Activated naive CD8-positive, alpha-beta T cell treated with anti-CD3 and anti-CD28 coated beads for 36 hours (primary cell): ENCODE measurements at places on chromosomes 4 and X. TPM values are rescaled to one million over a fixed set of nuclear protein-coding genes. Genes with fewer than 3 reads are reported as not detected.

GRCh38 chr4:68299492-68300457 lies 50.1 kb downstream of the YTHDC1 start:
- DNase-seq, result no peak

GRCh38 chrX:26522501-26522900 lies 306.5 kb downstream of the MAGEB5 start:
- DNase-seq, result no peak

DNA sequence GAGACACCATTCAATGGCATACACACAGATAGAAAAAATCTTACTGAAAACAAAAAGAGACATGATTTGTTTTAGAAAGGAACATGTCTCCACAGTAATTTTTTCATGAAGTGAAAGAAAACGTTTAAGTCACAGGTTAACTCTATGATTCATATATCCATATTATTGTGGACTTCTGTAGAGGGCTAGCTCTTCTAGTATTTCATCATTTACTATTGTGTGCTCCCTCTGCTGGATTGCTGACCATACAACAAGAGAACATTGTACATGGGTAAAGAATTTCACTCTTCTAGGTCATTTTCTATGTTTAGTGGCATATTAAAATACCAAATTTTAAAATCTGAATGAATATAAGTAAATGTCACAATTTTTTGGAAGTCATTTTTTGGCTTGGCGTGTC lies 91.8 kb upstream of the POU3F4 start:
- DNase-seq, result no peak

DNA sequence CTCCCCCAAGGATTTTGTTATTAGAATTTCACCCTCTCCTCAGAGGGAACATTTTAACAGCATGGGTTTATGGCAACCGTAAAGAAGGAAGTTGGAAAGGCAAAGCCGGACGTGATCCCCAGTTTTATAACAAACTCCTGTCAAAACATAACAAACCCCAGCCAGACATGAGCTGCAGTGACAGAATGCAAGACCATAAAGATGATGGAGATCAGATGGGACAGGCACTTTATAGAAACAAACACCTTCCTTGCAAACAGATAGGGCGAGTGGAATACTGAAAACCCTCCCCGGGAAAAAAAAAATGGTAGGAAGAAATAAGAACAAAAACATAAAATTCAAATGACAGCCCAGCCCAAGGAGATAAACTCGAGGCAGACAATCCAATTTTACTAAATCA lies 281.4 kb downstream of the LDB2 start:
- DNase-seq, result no peak

- no peak for DNase-seq
Observed at GRCh38 chr4:152081024-152081423, 320.2 kb upstream of the GATB start.

Gene SHROOM4
- total RNA-seq, result not detected

DNA sequence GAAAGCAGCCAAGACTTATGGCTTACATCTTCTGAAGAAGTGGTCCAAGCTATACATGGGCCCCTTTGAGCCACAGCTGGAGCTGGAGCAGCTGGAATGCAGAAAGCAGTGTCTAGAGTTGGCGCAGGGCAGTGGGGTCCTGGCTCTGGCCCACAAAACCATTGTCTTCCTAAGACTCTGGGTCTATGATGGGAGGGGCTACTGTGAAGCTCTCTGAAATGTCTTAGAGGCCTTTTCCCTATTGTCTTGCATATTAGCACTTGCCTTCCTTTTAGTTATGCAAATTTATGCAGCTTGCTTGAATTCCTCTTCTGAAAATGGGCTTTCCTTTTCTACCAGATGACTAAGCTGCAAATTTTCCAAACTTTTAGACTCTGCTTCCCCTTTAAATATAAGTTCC lies 15.3 kb downstream of the NPY1R start:
- no peak for DNase-seq

DNA sequence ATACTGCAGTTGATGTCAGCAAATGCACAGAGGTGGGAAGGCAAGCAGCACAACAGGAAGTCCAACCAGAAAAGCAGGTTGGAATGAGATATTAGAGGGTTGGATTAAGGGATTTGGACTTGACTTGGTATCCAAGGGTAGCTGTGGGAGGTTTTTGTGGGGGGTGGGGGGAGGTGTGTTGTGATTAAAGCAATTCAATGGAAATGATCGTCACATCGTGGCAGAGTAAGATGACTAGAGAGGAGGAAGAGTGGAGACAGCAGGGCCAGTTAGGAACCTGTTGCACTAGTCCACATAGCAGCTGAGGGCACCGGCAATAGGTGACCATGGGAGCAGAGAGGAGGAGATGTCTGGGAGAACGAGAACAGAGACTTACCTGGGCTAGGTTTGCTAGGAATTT lies 2.4 kb downstream of the SLC25A43 start:
- DNase-seq, result no peak

DNA sequence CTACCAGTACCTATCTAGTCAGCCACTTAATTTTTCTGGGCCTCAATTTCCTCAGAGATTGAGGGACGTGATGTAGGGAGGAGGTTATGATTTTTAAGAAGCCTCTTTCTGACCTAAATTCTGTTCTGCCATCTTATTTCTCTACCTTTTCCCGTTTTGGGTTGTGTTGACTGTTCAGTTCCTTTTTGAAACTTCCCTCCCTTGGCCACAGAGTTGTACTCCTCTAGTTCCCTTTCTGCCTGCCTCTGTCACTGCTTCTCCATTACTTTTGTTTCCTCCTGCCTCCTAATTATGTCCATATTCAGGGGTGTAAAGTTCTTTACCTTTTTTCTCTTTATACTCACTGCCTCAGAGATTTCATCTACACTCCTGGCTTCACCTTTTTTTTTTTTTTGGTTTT lies 25.4 kb downstream of the CLCN5 start:
- DNase-seq, result no peak

- DNase-seq, result no peak
Observed at GRCh38 chr4:153758688-153759406, 977 bp downstream of the RNF175 start.
